ENCODE measurements at places on chromosomes 11 and 22.

GRCh38 chr11:117171404-117172061, 7.0 kb upstream of the SIDT2 start:
- no peak for DNase-seq

DNA sequence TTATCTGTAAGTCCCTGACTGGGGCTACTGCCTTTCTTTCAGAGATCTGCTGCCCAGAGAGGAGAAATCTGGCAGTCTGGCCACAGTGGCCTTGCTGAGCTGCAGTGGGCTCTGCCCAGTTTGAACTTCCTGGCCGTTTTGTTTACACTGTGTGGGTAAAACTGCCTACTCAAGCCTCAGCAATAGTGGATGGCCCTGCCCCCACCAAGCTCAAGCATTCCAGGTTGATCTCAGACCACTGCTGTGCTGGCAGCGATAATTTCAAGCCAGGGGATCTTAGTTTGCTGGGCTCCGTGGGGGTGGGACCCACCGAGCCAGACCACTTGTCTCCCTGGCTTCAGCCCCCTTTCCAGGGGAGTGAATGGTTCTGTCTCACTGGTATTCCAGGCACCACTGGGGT, 117.5 kb downstream of the TRPC6 start:
- DNase-seq = no peak

DNA sequence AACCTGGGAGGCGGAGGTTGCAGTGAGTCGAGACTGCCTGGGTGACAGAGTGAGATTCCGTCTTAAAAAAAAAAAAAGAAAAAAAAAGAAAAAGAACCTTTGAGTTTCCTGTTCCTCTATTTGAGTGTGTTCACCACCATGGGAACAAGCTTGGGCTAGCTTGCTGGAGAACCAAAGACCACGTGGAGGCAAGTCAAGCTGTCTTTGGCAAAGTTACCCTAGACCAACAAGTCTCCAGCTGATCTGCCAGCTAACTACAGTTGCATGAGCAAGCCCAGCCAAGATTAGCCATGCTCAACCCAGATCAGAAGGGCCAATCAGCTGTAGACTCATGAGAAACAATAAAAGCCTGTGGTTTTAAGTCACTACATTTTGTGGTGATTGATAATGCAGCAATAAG, 29.7 kb downstream of the SLN start:
- no peak for DNase-seq

DNA sequence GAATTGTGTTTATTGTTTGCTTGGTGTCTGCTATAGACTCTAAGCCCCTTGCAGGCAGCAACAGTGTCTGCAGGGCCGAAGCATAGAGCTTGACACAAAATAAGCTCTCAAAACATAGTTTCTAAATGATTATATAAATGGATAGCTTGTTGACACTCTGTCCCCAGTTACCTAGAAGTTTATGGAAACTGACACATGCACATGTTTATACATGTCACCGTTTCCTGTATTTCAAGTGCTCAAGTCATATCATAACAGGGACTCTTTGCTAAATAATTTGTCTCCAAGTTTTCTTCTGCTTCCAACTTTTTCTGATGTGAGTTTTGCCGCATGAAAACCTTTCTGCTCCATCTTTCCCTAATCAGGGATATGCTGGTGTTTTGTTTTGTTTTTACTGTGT, 3.7 kb upstream of the OR6X1 start:
- no peak for DNase-seq

DNA sequence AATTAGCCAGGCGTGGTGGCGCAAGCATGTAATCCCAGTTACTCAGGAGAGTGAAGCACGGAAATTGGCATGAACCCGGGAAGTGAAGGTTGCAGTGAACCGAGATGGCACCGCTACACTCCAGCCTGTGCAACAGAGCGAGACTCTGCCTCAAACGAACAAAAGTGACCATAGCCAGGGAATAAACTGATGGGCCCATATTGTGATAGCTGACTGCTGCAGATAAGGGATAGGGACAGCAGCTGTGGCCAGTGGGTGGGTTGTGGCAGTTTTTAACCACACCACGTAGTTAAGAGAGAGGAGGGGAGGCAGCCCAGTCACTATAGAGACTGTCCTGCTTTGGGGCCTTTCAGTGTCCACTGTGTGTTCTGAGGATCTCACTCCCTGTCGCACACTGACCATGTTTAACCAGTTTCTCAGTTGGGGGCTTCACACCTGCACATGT, 58.9 kb downstream of the PISD start:
- no peak for DNase-seq

DNA sequence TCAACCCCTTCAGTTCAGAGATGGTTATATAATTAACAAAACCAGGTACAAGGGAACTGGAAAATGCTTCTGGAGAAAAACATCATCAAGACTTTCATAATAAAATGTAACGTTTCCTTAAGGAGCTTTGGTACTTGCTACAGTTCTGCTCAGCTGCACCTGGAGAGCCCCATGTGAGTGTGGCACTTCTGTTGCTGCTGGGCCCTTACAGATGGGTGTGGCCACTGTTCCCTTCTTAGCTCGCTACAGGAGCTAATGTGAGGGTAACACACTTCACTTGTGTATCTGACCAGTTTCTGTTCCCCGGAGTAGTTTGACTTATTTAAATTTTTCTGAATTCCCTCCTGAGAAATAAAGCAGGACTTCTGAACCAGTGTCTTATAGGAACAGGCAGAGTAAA, 4.0 kb downstream of the POU2AF3 start:
- no peak for DNase-seq

- DNase-seq = no peak
Measured at GRCh38 chr11:71282581-71283351, 30.4 kb upstream of the SHANK2 start.

GRCh38 chr22:17451316-17451715, 82.1 kb downstream of the CECR2 start:
- no peak for DNase-seq

- DNase-seq = no peak
Measured at GRCh38 chr11:115168229-115168671, 336.0 kb downstream of the CADM1 start.

DNA sequence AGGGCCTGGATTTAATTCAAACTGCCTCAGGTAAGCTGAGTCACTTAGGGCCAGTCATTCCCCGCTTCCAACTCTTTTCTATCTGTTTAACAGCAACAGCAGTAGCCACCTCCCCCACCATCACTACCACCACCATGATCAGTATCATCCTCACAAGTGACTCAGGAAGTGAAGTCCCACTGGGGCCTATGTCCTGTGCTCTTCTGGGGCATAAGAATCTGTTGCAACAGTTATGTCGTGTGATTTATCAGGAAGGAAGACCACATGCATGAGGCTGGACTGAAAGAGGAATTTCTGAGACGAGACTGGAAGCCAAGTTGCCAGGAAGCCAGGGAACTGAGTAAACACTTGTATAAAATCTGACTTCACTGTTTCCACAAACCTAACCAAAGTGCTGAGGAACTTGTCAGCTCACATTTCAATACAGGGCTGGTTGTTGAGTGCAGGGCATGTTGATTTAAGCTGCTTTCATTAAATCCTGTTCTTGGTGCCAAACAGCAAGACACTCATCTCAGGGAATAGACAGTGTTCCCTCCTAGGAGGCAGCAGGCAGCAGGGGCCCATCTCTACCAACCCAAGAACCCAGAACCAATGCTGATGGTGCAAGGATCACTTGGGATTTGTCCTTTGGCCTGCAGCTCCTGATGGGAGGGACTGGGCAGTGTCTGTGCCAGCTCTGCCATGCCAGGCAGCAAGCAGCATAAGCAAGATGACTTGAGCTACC, 226.7 kb upstream of the NARS2 start:
- DNase-seq = no peak

GRCh38 chr11:77144196-77144856, 16.3 kb downstream of the MYO7A start:
- DNase-seq = no peak

- no peak for DNase-seq
Measured at GRCh38 chr11:133814588-133815100, 30.7 kb downstream of the SPATA19 start.

DNA sequence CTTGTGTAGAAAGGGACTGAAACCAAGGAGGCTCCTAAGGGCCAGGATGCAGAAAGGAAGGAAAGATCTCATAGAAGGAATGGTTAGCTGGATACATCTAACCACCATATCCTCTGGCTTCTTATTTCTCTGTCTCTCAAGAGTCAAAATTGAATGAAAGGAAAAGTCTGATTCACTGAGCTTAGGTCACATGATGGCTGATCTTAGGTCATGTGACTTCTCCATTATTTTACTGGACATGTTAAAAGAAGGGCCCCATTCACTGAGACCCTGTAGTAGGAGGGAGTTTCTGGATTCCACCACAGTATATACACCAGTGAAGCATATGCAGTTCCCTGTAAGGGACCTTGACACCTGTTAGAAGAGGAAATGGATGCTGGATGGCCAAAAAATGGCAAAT, 516.6 kb downstream of the NELL1 start:
- no peak for DNase-seq

DNA sequence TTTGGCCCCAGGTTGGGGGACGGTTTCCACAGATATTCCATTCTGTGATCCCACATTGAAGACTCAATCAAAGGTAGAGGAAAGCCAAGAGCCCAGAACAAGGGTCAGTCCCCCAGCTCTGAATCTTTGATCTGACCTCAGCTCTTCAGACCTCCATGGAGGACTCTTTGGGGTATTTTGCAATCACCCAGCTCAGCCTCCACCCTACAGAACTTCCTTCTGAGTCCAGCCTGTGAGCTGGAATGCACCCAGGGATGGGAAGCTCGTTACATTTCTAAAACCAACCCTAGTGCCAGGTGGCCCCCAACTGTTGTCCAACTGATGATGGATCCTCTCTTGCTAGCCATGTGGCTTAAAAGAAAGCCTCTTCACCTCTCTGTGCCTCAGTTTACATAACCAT, 335.3 kb downstream of the MN1 start:
- DNase-seq = no peak

GRCh38 chr11:78310500-78310909, 107.1 kb downstream of the GAB2 start:
- no peak for DNase-seq

GRCh38 chr11:58067685-58068084, 36.9 kb downstream of the OR6Q1 start:
- no peak for DNase-seq

GRCh38 chr22:47328550-47329243, 566.2 kb downstream of the TBC1D22A start:
- DNase-seq = no peak

DNA sequence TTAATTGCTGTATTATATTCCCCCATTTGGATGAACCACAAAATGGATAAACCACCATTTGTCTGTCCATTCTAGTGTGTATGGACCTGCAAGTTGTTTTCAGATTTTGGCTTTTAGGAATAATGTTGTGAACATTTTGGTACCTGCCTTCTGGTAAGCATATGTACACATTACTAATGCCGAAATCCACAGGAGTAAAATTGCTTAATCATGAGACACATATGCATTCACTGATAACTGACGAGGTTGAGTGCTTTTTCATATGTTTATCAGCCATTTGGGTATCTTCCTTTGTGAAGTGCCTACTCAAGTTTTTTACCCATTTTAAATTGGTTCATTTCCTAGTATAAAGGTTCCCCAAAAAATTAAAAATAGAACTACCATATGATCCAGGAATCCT, 34.2 kb downstream of the OSBP2 start:
- DNase-seq = no peak

GRCh38 chr11:76465701-76466100, 20.9 kb downstream of the EMSY start:
- no peak for DNase-seq

DNA sequence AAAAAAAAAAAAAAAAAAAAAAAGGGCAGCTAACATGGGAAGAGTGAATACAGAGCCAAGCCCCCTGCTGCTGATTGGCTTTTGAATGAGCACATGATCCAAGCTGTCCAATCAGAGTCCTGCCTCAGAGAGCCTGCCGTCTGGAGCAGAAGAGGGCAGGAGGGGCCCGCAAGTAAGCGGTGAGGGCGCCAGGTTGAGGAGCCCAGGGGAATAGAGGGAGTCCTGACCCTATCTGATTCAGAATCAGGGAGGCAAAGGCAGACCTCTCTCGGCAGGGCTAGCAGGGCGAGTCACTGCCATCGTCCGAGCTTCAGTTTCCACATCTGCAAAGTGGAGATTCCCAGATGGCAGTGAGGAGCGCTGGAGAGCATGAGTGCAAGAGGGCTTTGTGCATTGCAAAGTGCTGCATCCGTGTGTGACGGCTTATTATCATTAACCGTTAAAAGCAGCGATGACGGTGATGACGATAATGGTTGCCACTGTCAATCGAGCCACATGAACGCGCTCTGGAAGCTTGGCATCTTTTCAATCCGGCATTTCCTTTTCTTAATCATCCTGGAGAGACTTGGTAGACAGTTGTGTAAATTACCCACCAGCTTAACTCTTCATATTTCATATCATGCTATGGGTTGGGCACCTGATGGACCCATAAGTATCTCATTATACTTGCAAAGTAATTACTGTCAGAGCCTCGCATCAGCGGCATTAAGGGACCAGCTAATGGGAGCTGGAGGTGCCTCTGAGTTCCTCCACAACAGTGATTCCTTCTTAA, 68.6 kb upstream of the ATXN10 start:
- no peak for DNase-seq

- DNase-seq = no peak
Measured at GRCh38 chr11:118625036-118625690, 17.7 kb downstream of the PHLDB1 start.

Measured in CD4-positive, alpha-beta T cell treated with Interleukin-15 for 4 hours (primary cell).